ENCODE measurements at places on chromosomes 7 and 10. TPM values are rescaled to one million over a fixed set of nuclear protein-coding genes. Genes with fewer than 3 reads are reported as not detected.

DNA sequence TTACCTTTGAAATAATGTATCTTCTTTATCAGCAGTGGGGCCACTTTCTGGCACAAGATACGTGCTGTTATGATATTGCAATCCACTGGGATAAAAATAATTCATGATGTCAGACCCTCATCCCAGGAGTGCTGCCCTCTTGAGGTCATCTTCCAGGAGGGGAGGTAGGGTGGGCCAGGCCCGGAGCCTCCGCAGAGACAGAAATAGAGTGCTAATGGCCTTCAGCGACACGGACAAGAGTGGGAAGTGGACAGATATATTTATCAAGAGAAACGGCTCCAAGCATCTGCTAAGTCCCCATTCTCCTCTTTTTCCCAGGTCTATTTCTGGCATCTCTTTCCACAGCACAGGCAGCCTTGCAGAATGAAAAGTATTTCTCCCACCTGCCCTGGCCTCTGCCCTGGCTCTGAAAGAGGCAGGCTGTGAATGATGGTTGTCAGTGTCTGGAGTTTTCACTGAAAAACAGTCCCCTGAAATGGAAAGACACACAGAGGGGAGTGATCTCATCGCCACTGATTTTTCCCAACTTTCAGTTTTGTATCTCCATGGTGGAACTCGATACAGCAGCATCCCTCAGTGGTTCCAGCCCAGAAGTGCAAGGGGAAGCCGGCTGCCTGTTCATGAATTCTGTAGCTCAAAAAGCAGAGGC, 251.7 kb upstream of the MYO3A start:
- no peaks in the 10 kb centered on the region for H3K36me3 ChIP-seq
- DNase-seq, result no peak
- H3K4me3 ChIP-seq, result no peak overlapping the region
- peak overlapping the region; percentile 50 for H3K27ac ChIP-seq

The SFTPA1 gene
- total RNA-seq, result not detected

DNA sequence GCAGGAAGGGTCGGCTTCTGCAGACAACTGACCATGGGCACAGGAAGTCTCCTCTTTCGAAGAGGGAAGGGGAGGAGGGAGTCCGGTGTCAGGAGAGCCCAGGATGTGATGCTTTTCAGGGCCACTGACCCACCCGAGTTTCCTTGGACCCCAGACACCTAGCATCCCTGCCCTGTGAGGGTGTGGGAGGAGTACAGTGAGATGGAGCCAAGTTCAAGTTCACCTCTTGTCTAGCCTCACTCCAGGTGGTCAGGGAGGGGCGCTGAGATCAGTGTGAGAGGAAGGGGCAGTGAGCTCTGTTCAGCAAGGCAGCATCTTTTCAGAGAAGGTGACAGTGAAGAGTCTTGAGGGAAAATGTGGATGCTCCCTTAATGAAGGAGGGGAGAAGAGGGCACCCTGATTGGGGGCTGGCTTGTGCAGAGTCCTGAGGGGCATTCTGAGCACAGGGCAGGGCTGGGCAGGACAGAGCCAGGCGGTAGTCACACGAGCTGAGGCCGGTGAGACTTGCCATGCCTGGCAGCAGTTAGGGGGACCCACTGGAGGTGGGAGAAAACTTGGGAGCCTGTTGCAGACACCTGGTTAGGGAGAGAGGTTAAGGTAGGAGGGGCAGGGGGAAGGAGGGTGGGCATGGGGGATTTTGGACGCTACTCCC, 49.7 kb downstream of the ADCY1 start:
- DNase-seq, result no peak
- no peak overlapping the region for H3K4me3 ChIP-seq
- H3K27me3 ChIP-seq, result no peaks in the 10 kb centered on the region
- H3K27ac ChIP-seq, result no peak overlapping the region
- H3K36me3 ChIP-seq, result peaks cover 19% of the 10 kb centered on the region

The TACR2 gene
- total RNA-seq, result not detected
